Stimulated activated CD4-positive, alpha-beta T cell treated with anti-CD3 and anti-CD28 coated beads, Interleukin-4, amount 100 ng/mL, for 1 hour (primary cell): ENCODE measurements at places on chromosomes 6 and 20.

DNA sequence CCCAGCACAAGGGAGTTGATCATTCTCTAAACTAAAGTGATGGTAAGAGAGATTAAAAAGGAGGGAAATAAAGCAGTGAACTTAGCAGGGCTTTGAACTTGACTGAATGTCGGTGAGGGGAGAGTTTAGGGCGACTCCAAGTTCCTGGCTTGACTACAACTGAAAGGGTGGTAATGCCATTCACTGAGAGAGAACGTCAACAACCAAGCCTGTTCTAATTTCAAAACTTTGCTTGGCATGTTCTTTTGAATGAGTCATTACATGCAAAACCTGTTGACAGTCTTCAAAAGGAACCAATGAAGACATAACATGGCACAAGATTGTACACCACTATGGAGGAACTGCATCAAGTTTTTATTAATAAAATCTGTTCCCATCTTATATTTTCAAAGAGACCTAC, 10.3 kb upstream of the MYB start:
- no peak for DNase-seq

- DNase-seq, result no peak
Measured at GRCh38 chr6:169380493-169380892, 126.8 kb upstream of the THBS2 start.

- no peak for DNase-seq
Measured at GRCh38 chr6:137776786-137777686, 90.0 kb upstream of the TNFAIP3 start.

GRCh38 chr20:51481341-51481914, 61.1 kb downstream of the NFATC2 start:
- DNase-seq, result peak; percentile 65

DNA sequence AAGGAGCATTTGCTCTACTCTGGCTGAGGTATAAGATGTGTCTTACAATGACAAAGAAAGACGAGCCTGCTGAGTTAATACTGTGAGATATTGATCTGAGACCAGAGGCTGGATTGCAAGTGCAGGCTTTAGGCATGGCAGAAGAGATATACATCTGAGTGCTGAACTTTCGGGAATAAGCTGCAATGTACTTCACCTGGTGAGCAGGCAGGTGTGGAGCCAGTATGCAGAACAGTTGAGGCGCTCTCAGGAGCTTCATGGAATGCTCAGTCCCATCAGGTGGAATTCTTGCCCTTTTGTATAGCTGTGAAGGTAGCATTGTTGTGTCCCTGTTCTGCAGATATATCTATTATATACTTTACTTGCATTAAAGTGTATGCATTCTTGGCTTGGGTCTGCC, 179.3 kb upstream of the RIMS1 start:
- no peak for DNase-seq

GRCh38 chr6:46011188-46012085, 4.2 kb downstream of the CLIC5 start:
- DNase-seq, result peak; percentile 28

- no peak for DNase-seq
Measured at GRCh38 chr6:165647041-165647440, 16.0 kb downstream of the PDE10A start.

- DNase-seq, result no peak
Measured at GRCh38 chr6:166344240-166344639, 1.9 kb upstream of the SFT2D1 start.

GRCh38 chr6:168737014-168737413, 296.0 kb downstream of the SMOC2 start:
- no peak for DNase-seq

- no peak for DNase-seq
Measured at GRCh38 chr6:40661726-40662125, 74.6 kb upstream of the LRFN2 start.

- DNase-seq, result no peak
Measured at GRCh38 chr20:24779946-24780345, 169.1 kb upstream of the CST7 start.

- DNase-seq, result peak; percentile 24
Measured at GRCh38 chr20:35463455-35464300, 8.3 kb downstream of the CEP250 start.

GRCh38 chr6:146887447-146888077, 288.8 kb downstream of the ADGB start:
- no peak for DNase-seq

GRCh38 chr6:160972111-160972510, 19.5 kb upstream of the MAP3K4 start:
- no peak for DNase-seq

DNA sequence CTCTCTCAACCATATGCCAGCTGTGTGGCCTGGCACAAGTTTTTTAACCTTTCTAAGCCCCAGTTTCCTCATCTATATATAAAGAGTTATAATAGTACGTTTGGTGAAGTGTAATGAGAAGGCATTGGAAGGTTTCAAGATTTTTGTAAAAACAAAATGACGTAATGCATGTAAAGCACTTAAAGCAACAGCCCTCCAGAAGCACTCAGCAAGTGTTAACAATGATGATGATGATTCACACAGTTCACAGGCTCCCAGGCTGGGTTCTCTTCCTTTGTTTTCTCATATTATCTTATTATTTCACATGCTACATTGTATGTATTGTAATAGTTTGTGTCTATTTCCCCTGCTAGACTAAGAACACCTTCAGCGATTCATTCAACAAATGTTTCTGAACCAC, 6.2 kb downstream of the CEP250 start:
- DNase-seq, result no peak

- no peak for DNase-seq
Measured at GRCh38 chr20:33656010-33656782, 5.9 kb upstream of the C20orf144 start.

DNA sequence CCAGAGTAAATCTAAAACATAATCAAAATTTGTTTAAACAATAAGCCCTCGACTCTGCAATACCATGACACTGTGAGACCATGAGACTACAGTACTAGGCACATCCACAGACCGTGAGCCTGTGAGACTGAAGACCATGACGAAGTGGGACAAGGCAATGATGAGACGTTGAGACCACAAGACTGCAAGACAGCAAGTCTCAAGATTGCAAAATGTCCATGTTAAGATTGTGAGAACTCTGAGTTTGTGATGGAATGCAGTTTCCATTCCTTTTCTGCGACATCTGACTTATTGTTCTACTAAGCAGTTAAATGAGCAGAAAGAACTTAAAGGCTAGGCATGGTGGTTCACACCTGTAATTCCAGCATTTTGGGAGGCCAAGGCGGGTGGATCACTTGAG, 102.1 kb upstream of the PHACTR1 start:
- DNase-seq, result no peak

DNA sequence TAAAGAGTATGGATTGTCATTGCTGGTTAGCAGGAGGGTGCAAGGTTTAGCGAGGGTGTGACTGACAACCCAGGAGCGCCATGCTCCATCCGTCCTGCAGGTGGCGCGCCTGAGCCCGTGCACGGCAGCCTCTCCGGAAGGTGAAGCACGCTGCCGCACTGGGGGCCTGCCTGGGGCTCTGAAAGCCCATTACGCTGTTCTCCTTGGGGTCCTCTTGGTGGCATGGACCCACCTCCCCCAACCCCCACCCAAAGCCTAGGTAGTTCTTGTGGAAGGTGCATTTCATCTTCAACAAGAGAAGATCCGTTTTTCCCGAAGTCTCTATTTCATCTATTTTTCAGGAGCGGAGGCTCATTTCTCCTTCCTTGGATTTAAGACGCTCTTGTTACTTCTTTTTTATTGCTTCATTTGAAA, 197.4 kb upstream of the KCNG1 start:
- peak; percentile 63 for DNase-seq

DNA sequence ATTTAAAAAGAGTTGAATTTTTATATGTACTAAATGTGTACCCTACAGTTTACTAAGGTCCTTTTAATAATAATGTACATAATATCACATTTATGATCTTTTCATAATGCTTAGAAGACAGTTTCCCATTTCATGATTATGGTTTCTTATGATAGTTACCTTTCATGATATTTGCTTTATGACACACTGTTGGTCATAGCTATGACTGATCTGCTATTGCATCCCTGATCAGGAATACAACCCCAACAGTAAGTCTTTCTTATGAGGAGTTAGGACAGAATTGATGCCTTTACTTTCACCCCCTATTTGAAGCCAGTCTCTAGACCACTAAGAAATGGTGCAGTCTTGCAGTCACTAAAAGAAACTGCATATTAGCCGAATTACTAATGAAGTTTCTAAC, 31.0 kb downstream of the LCA5 start:
- no peak for DNase-seq

DNA sequence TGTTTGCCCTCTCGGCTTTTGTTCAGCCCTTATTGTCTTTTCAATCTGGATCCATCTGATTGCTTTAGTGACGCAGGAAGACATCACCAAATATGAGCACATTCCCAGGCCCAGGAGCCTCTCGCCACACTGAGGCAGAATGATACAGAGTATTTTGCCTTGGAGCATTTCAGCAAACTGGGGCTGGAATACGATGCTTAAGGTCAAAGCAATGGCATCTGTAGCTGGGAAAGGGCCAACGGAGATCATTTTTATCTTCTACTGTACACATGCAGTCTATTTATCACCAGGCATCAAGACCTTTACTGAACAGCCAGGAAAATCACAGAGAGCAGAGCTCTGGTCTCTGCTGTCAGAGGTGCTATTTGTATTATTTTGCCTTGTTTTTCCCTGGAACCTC, 655.3 kb downstream of the RNF144B start:
- DNase-seq, result no peak

- no peak for DNase-seq
Measured at GRCh38 chr20:53723621-53724020, 130.0 kb upstream of the ZNF217 start.

DNA sequence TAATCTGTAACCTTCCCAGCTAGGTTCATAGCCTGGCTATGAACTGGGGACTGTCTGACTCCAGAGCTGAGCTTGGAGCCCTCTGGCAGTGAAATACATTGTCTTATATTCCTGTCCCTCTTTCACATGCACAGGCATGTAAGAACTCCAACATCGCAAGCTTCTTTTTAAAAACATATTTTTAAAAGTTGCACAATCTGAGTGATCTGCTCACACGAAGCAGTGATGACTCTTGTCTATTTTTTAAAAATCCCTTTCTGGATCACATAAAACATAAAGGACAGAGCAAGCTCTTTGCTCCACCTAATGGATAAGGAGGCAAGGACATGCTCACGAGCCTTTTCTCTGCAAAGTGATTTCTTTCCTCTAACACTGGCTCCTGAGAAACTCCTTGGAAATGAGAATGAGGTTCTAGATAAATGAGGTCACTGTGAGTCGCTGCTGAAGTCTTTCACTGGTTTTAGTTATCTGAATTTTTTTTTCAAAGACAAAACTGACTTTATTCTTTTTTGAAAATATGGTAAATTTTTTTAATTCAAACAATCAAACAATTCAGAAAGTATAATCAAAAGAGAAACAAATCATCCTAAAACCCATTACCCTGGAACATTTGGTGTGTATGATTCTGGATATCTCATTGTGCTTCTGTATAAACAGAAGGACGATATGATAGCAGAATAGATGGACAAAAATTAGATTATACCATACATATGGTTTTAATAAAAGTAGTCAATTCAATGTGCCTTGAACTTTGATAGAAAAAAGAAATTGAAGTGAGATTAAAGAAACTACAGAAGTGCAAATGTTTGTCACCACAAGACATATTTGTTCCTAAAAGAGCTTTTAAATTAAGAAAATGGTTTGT, 30.8 kb downstream of the IL20RA start:
- no peak for DNase-seq

- no peak for DNase-seq
Measured at GRCh38 chr20:39897781-39898466, 791.1 kb downstream of the MAFB start.

GRCh38 chr6:113908801-113909200, 51.7 kb downstream of the MARCKS start:
- no peak for DNase-seq

DNA sequence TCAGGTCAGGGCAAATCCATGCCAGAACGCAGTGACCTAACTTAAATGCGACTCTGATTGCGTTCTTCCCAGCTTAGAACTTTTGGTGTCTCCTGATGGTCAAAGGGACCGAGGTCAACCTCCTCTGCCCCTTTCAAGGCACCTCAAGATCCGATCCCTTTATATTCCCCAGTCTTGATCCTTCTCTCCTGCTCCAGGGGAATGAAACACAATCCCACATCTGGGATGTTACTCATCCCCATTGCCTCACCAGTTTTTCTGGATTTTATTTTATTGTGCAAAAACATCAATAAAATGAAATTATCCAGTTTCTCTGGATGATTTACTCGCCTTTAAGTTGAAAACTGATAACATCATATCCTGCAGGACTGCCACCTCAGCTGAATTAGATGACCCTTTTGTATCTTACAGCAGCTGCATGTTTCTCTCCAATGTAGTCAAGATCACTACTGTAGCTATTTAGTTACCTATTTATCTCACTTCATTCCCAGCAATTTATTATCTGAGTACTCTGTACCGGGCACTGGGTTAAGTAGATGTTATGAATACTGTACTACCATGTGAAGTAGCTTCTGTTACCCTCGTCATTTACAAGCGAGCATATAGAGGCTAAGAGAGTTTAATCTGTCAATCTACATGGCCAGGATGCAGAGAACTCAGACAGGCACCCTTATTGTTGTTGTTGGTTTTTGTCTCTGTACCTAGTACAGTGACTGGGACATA, 44.0 kb downstream of the IRAK1BP1 start:
- no peak for DNase-seq

DNA sequence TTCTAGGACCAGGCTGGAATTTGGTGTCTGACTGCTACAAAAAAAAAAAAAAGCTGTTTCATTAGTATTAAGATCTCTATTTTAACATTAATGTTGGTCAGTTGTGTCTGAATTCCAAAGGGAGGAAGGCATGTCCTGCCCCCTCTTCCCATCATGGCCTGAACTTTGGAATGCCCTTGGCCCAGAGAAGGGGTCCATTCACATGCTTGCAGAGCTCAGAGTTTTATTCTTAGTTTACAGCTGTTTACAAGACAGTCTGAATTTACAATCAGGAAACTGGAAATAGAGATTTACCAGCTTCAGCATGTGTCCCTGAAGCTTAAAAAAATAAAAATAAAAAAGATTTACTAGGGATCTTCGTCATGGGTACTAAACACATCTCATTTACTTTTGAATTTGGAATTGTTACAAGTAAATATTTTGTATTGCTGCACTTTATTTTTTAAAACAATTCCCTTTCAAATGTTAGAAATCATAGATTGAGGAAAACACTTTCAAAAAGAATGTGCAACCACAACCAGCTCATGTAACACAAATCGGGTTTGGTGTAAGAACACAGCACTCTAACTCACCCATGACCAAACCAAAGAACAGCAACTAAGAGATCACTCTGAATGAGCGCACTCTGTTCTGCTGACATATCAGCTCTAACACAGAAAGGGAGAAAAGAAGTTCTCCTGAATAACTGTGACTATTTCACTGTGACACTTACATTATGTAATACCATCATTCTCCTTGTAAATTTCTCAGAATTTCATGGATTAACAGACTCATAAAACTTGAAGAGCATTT, 6.6 kb upstream of the SERPINB6 start:
- DNase-seq, result no peak

- DNase-seq, result no peak
Measured at GRCh38 chr20:20358801-20359200, 9.1 kb upstream of the INSM1 start.
